Epithelial cell of alveolus of lung (primary cell): ENCODE measurements at places on chromosomes 6 and 20. TPM values are rescaled to one million over a fixed set of nuclear protein-coding genes. Genes with fewer than 3 reads are reported as not detected.

Gene NANP
- total RNA-seq, result 5.3 and 8.4 TPM in 2 replicates

Gene PRL
- total RNA-seq, result not detected in 2 replicates

Gene MRS2
- total RNA-seq, result 18.9 and 19.4 TPM in 2 replicates

Gene RBL1
- 5.8 and 6.7 TPM in 2 replicates for total RNA-seq

Gene DLL1
- total RNA-seq, result 0.65 and 5.9 TPM in 2 replicates

Gene GDAP1L1
- total RNA-seq, result not detected in 2 replicates

Gene ROMO1
- total RNA-seq, result 335 and 561 TPM in 2 replicates

Gene FAM229B
- 4.7 and 18.9 TPM in 2 replicates for total RNA-seq

Gene TINAG
- not detected in 2 replicates for total RNA-seq

Gene BTN1A1
- total RNA-seq, result not detected in 2 replicates

Gene CNPY3
- total RNA-seq, result 30.5 and 54.6 TPM in 2 replicates

Gene ETV7
- 0.48 and 1.3 TPM in 2 replicates for total RNA-seq

Gene GPLD1
- 0.26 TPM in 1 of 2 replicates, not detected in the other for total RNA-seq

Gene ELOVL4
- total RNA-seq, result 7.1 and 9.0 TPM in 2 replicates

Gene OTOR
- total RNA-seq, result not detected in 2 replicates

Gene CGA
- total RNA-seq, result not detected in 2 replicates

Gene DST
- 67.0 and 221 TPM in 2 replicates for total RNA-seq

Gene CTCFL
- total RNA-seq, result not detected in 2 replicates

Gene RAET1L
- total RNA-seq, result not detected in 2 replicates

Gene COL12A1
- 110 and 455 TPM in 2 replicates for total RNA-seq

Gene TREML2
- under 0.01 TPM in 1 of 2 replicates, not detected in the other for total RNA-seq

Gene BHLHE23
- not detected in 2 replicates for total RNA-seq

Gene GLP1R
- total RNA-seq, result not detected in 2 replicates

Gene HRH3
- not detected in 2 replicates for total RNA-seq

Gene SLC13A3
- 3.1 and 8.2 TPM in 2 replicates for total RNA-seq

Gene KIAA0408
- 1.6 and 2.2 TPM in 2 replicates for total RNA-seq

Gene PAK5
- not detected in 2 replicates for total RNA-seq

Gene LGSN
- total RNA-seq, result not detected in 2 replicates

Gene NHSL1
- 15.1 and 22.0 TPM in 2 replicates for total RNA-seq
